ENCODE measurements at places on chromosomes 13 and 19.

DNA sequence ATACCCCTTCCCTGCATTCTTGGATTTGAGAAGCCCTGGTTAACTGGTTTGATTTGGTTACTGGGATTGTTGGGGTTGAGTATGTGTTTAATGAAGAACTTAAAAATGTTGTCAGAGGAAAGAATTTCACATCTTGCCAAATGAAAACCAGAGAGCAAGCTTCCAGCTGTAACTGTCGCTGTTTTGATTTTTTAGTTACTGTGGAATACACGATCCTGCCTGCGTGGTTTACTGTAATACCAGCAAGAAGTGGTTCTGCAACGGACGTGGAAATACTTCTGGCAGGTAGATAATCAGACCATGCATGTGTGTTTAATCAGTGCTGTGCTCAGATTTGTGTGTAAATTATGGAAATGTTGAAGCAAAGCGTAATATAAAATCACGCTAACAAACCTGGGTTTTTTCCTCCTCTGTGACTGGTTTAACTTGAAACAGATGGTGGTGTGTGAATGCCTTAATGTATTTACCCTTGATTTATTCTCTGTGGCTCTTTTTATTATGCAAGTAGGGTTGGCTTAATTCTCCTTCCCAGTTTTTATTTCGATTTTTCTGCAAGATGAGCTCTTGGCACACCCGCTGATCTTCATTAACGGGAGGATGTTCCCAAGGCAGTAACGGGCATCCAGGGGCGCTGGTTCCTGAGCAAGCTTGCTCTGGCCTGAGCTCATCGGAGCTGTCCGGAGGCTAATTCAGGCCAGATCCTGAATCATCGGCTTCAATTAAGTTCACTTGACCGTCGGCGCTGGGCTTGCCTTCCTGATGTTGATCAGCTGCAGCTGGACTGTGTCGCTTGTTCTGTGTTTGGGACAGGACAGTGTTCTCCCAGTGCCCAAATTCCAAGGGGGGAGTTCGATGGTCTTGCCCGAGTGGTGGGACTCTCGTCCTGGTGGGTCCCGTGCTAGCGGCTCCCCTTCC, 16.0 kb downstream of the UPF1 start:
- no peak for DNase-seq

GRCh38 chr19:31096935-31097545, 252.2 kb downstream of the TSHZ3 start:
- no peak for DNase-seq

DNA sequence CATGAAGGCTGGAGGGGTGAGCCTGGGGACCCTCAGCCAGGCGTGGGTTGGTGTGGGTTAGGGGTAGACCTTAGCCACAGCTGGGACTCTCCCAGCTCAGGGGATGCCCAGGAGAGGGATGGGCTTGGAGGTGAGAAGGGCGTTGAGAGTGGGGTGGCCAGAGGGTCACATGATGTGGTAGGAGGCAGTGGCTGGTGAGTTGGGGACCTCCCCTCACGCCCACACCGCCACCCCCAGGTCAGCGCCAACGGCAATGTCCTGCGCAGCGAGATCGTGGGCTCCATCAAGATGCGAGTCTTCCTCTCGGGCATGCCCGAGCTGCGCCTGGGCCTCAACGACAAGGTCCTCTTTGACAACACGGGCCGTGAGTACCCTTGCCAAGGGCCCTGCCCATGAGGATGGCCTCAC, 28.5 kb downstream of the AP1M1 start:
- no peak for DNase-seq

GRCh38 chr13:52925775-52926285, 77.4 kb upstream of the PCDH8 start:
- DNase-seq: no peak

- DNase-seq: no peak
Observed at GRCh38 chr13:112894423-112894672, 74.7 kb upstream of the MCF2L start.

- no peak for DNase-seq
Observed at GRCh38 chr13:57418067-57418677, 213.4 kb upstream of the PCDH17 start.

DNA sequence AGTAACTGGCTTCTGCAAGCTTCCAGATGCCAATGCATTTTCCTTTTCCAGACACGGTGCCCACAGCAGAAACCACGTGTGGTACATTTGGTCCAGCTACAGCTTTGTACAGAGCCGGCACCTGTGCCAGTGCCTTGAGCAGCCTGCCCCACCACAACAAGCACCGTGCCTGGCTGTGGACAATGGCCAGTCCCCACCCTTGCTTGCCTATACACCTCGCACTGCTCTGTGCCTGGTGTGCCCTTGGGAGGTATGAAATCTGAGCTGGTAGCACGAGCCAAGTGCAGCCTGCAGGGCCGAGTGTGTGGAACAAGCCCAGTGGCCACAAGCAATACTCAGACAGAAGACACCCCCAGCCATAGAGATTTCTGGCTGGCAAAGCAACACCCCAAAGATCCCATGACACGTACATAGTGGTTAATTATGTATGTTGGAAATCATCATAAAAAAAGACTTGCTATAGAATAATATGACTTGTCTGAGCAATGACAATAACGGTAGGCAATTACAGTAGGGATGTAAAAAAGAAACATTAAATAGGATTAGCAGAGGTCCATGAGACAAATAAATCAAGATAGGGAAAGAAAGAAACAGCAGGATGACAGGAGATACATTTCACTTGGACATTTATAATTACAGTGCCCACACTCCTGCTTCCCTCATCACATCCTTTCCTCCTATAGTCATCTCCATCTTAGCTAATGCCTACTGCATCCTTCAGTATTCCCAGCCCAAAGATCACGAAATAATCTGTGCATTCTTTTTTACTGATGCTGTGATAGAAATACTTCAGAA, 1399.5 kb downstream of the PCDH9 start:
- no peak for DNase-seq

- DNase-seq: no peak
Observed at GRCh38 chr13:39406688-39407087, 196.3 kb downstream of the LHFPL6 start.

GRCh38 chr19:8413629-8413995, 507 bp downstream of the MARCHF2 start:
- DNase-seq: no peak

DNA sequence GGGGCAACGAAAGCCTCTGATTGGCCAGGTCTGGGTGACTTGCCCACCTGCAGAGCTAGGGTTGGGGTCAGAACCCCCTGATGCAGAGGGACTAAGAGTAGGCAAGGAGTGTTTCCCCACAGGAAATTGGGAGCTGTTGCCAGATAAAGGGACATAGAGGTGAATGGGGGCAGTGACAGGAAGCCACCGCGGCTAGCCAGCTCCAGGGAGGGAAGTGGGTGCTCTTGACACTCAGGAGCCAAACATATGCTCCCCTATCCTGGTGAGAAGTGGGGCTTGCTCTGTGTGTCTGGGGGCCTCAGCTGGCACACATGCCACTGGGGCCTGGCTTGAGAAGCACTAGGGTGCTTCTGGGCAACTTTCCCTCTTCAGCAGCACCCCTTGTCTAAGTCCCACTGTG, 26.0 kb downstream of the WDR88 start:
- DNase-seq: no peak

DNA sequence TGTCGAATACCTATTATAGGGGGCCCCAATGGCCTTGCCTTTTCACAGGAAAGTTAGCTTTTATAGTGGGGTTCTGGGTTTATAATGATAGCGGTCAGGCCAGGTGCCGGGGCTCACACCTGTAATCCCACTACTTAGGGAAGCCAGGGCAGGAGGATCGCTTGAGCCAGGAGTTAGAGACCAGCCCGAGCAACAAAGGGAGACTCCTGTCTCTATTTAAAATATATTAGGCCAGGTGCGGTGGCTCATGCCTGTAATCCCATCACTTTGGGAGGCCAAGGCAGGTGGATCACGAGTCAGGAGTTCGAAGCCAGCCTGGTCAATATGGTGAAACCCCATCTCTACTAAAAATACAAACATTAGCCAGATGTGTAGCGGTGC, 7.3 kb downstream of the RPS11 start:
- no peak for DNase-seq

GRCh38 chr19:57282011-57282643, 1.8 kb downstream of the ZNF460 start:
- no peak for DNase-seq

DNA sequence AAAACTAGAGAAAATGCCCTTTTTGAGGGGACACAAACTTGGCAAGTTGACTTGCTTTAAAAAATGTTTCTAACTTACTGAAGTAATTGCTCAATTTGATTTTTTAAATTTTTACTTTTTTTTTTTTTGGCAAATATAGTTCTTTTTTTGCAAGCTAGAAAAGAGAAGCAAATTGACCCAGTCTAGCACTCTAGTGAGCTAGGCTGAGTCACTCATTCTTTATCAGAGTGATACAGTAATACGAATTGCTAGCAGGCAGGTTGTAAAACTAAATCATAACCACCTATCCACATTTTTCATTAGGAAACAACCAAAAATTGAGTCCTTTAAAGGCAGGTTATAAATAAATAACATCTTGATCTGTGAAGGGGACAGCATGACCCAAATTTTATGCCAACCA, 51.9 kb upstream of the C1QTNF9 start:
- no peak for DNase-seq

GRCh38 chr19:49387936-49388372, at the start of gene KASH5:
Gene KASH5 (plus strand): TSS chr19:49388249. CDS start chr19:49390884, 2,635 bp downstream.
- peak; percentile 56 for DNase-seq

DNA sequence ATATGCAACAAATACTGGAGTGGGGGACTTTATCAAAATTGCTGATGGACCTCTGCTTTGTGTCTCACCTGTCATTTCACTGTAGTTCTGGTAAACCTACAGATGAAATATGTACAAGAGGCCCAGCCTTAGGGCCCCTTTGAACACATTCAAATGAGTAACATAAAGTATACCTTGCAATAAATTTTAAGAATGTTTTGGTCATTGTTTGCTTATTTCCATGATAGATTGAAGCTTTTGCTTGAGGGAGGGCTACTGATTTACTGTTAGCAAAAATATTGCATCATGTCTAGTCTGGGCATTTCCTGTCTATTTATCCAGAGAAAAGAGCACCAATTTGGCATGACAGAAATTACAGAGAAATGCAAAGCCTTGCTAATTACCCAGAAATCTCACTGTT, 705.5 kb upstream of the PCDH9 start:
- no peak for DNase-seq

Data from LNCaP clone FGC (cell line).